ENCODE measurements at places on chromosomes 4 and X. TPM values are rescaled to one million over a fixed set of nuclear protein-coding genes. Genes with fewer than 3 reads are reported as not detected.

GPR119 gene
- total RNA-seq = not detected

CSAG2 gene
- not detected for total RNA-seq

AKAP14 gene
- total RNA-seq = not detected

SH3RF1 gene
- 13.0 TPM for total RNA-seq

RBM47 gene
- total RNA-seq = 0.82 TPM

CXCL8 gene
- 0.41 TPM for total RNA-seq

PDZD4 gene
- total RNA-seq = 165 TPM

MSX1 gene
- total RNA-seq = 2.9 TPM

SPARCL1 gene
- 48.9 TPM for total RNA-seq

KCNIP4 gene
- total RNA-seq = 16.7 TPM

TEX13A gene
- not detected for total RNA-seq

SLC9A7 gene
- 30.6 TPM for total RNA-seq

DCAF8L2 gene
- total RNA-seq = not detected

ODAM gene
- not detected for total RNA-seq

CYSLTR1 gene
- total RNA-seq = 1.2 TPM

ZMYM3 gene
- total RNA-seq = 19.6 TPM

MAGEC1 gene
- not detected for total RNA-seq

SLC34A2 gene
- under 0.01 TPM for total RNA-seq

RASL11B gene
- total RNA-seq = 19.2 TPM

GPR173 gene
- total RNA-seq = 21.2 TPM

ASMT gene
- total RNA-seq = 0.41 TPM

DUSP21 gene
- total RNA-seq = not detected

UGT2A1 gene
- total RNA-seq = not detected

ACE2 gene
- total RNA-seq = under 0.01 TPM

ATP1B4 gene
- not detected for total RNA-seq

ZFX gene
- 46.1 TPM for total RNA-seq

SPINK2 gene
- total RNA-seq = not detected

SLITRK2 gene
- 3.7 TPM for total RNA-seq
